ENCODE measurements at places on chromosomes 13 and 19. TPM values are rescaled to one million over a fixed set of nuclear protein-coding genes. Genes with fewer than 3 reads are reported as not detected.

- no peak for DNase-seq
Observed at GRCh38 chr13:36764957-36765356, 54.1 kb upstream of the RFXAP start.

GRCh38 chr19:53088091-53088490 is 15.1 kb downstream of the ZNF160 start:
- no peak for DNase-seq

The CTXN1 gene
- total RNA-seq: 0.54 TPM

The PODNL1 gene
- total RNA-seq: 9.9 TPM

The ZNF865 gene
- total RNA-seq: 14.5 TPM

The ZGLP1 gene
- not detected for total RNA-seq

The ADGRE3 gene
- total RNA-seq: not detected

The CYSLTR2 gene
- 0.14 TPM for total RNA-seq

The ZNF708 gene
- total RNA-seq: 11.5 TPM

GRCh38 chr19:11890634-11891033 is 3.1 kb downstream of the ZNF69 start:
- DNase-seq: no peak

GRCh38 chr13:46515803-46516202 is 37.2 kb upstream of the LRCH1 start:
- DNase-seq: no peak

The GFY gene
- not detected for total RNA-seq

DNA sequence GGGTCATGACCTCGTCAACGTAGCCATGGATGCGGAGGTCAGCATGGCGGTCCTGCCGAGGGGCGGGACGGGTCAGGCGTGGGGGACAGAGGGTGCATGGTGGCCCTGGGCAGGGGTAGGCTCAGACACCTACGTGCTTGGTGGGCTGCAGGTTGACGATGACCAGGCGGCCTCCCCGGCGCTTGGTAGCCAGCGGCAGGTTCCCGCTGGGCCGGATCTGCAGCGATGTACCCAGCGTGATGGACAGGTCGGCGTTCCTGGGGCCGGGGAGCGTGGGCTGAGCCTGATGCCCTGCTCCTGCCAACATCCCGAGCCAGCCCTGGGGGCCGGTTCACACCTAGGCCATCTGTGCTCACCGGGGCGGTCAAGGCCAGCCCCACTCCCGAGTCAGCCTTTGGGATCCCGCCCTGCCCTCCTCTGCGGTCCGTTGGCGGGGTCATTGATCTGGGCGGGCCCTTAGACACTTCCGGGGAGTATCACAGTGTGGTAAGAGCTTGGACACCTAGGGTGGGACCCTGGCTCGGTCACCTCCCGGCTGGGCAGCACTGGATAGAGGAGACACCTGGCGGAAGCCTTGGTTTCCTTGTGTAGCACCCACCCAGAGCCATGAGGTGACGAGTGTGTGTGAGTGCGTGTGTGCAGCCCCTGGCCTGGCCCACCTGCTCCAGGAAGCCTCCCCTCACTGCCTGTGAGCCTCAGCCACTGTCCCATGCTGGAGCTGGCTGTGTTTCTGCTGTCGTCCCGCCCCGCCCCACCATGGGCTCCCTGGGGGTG is 7.3 kb downstream of the SIRT6 start:
- no peak for DNase-seq

DNA sequence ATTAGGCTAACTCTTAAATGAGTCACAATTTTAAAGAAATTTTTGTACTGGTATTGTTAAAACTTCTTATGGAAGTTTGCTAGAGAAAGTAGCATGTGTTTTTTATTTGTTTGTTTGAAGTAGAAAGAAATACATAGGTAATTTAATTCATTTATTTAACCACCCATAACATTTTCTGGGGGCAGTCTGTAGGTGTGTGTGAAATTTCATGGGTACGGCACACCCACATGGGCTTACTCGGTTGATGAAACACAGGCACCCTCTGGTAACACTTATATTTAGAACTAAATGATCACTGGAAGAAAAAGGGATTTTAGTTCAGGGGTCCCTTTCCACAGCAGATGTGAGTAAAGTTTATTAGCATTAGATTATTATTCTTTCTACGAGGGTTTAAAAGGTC is 88.1 kb downstream of the DGKH start:
- no peak for DNase-seq

- no peak for DNase-seq
Observed at GRCh38 chr13:87538366-87539052, 132.7 kb upstream of the SLITRK5 start.

The IGFL2 gene
- total RNA-seq: 0.54 TPM

DNA sequence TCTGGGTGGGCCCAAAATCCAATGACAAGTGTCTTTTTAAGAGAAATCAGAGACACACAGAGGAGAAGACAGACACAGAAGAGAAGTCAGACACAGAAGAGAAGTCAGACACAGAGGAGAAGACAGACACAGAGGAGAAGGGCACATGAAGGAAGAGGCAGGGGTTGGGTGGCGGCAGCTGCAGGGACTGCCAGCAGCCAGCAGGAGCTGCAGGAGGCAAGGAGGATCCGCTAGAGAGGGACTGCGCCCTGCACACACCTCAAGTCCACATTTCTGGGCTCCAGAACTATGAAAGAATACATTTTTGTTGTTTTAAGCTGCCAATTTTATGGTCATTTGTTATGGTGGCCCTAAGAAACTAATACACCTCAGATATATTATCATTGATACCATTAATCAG is 140.6 kb downstream of the ZIC5 start:
- no peak for DNase-seq

DNA sequence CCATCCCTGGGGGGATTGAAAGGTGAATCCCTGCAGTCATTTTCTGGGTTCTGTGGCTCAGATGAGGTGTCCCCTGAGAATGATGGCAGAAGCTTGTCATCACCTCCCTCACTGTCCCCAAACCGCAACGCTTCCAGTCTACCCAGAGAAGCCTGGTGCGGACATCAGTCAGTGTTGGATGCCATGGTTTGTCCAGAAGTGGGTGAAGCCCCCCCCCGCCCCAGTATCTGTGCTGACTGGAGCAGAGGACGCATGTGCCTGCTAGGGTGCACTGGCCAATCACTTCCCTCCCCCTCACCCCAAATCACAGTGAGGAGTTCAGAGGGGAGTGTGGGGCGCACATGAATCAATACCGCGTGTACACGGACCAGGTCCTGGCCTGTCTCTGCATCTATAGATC is 150.5 kb downstream of the TEX29 start:
- DNase-seq: no peak

DNA sequence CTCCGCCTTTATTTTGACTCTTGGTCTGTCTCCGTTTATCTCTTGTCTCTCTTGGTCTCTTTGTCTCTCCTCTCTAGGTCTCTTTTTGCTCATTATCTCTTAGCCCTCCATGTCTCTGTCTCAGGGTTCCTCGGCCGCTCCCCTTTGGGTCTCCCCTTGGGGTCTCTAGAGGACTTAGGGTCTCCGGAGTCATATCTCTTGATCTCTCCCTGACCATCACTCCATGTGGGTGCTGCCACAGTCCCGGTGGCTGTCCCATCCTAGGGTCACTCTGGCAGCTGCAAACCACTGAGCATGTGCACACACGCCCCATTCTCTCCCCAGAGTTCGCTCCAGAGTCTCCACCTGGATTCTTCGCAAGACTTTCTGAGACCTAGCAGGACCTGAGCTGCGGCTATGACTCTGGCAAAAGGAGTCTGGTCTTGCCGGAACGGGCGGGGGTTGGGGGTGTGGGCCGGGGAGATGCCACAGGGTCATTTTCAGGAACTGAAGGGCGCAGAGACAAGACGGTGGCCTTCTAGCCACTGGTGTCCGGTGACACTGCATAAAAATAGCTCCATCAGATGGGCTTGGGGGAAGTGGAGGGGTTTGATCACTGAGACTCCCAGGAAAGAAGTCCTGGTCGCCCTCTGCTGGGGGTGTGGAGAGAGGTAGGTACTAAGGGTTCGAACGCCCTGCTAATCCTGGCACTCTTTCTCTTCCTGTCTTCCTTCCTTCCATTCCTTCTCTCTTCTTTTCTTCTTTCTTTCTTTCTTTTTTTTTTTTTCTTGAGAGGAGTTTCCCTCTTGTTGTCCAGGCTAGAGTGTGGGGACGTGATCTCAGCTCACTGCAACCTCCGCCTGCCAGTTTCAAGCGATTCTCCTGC is 1.2 kb upstream of the KCNA7 start:
- DNase-seq: no peak

- DNase-seq: no peak
Observed at GRCh38 chr13:83831796-83832195, 50.5 kb downstream of the SLITRK1 start.

- no peak for DNase-seq
Observed at GRCh38 chr19:12667731-12668302, 1.2 kb downstream of the WDR83 start.

GRCh38 chr13:29978211-29978610 is 127.8 kb upstream of the UBL3 start:
- DNase-seq: no peak

The FCAR gene
- total RNA-seq: 7.1 TPM

DNA sequence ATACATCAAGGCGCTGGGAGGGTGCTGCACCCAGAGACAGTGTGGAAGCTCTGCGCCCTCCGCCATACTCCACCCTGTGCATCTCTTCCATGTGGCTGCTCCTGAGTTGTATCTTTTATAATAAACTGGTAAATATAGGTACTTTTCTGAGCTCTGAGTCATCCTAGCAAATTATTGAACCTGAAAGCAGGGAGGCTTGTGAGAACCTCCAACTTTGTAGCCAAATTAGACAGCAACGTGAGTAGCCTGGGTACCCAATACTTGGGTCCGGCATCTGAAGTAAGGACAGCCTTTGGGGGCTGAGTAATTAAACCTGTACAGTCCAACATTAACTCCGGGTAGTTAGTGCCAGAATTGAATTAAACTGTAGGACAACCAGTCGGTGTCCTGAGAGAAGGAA is 57.4 kb downstream of the RUBCNL start:
- DNase-seq: no peak

DNA sequence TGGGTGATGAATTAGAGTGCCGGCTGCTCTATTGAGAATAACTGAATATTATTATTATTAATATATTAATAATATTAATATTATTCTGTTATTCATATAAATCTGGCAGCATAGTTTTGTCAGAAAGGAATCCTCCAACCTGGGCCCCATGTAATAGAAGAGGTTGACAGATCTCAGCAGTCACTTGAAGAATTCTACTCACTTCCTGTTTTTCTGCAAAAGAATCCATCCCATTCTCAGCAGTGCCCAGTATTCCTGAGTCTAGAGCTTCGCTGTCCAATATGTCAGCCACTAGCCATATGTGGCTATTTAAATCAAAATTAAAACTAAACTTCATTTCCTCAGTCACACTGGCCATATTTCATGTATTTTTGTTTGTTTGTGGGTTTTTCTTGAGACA is 72.4 kb upstream of the USPL1 start:
- no peak for DNase-seq

Data from thoracic aorta (tissue), 2 donors.